ENCODE measurements at places on chromosomes 4 and X.

DNA sequence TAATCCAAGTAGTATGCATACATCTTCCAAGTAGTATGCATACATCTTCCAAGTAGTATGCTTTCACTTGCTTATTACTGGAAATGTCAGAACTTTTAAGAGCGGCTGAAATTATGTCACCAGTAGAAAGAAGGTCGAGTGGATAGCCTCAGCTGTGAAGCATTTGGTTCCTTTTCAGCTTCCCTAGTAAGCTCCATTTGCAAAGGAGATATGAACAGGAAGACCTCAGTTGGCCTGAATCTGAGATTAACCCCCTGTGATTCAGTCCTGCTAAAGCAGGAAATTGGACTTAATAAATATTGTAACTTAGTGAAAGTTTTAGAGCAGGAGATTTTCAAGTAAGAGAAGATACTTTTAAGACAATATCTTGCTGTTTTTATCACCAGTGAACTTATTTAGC is 48.1 kb downstream of the PCDH7 start:
- no peak for DNase-seq

DNA sequence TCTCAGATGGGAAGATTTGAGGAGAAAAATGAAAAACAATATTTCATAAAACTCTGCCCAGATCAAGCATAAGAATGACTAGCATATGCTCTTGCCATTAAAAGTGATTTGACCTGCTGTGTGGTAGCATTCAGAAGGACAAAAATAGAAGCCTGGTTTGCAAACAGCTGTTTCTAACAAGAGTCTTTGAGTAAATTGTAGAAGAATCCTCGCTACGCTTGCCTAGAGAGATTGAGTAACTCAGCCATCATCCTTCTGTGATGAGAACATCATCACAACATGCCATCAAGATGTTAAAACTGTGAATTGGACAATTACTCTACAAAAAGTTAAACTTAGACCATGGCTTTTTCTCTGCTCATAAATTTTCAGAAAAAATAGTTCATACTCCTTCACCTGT is 168.9 kb upstream of the PUDP start:
- no peak for DNase-seq

DNA sequence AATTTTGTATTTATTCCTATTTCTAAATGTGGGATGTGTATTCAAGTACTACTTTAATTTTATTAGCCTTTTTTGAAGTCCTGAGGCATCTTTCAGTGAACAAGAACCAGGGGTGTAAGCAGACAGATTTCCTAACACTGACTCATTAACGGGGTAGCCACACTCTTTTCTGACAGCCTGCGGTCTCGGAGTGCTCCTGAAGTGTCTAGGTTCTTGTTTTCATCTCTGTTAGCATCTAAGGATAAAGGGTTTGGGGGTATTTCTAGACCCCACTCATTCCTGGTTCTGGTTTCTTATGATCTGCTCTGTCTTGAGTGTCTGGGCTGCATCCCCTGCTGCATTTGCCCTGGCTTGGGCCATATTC is 71.9 kb downstream of the GC start:
- DNase-seq: no peak

GRCh38 chrX:11349661-11350337 is 56.6 kb downstream of the AMELX start:
- no peak for DNase-seq

- DNase-seq: no peak
Measured at GRCh38 chr4:88606832-88607231, 14.6 kb downstream of the HERC3 start.

DNA sequence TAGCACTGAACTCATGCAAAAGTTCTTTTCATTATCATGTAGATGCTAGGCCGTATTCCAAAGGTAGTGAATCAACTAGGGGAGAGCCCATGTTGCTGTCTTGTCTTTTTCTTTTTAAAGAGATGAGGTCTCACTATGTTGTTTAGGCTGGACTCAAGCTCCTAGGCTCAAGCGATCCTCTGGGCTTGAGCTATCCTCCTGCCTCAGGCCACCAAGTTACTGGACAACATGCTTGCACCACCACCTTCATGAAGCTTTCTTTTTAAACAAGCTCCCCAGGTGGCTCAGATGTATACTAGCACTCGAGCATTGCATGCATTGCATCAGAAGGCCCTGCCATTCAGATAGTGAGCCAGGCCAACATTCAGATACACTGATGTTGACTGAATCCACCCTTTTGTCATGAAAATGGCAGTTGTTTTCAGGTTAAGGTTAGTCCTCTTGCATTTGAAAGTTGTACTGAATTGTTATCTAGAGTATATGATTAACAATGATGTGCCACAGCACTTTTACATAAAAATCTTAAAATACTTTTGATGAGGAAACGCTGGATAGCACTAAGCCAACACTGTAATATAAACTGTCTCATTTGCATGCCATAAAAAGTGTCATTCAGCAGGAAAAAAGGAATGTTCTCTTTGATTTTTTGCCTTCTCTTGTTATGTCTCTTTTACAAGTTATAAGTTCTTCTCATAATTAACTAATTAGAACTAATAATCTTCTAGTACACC is 76.7 kb downstream of the FNIP2 start:
- no peak for DNase-seq

DNA sequence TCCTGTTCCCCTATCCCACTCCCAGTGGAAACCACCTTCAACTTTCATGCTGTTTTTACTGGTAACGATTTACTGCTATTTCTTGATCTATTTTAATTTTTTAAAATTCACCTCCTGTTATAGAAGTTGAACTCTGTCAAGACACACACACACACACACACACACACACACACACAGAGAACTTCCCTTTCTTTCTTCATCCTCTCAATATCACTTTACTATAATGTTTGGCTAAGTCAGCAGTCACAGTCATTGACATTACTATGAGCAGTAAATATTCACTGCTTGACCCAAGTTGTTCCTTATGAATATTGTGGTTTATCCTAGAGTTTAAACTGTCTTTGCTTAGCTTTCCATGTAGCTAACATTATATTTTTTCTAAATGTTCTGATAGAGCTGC is 24.0 kb upstream of the SGMS2 start:
- no peak for DNase-seq

GRCh38 chr4:7263166-7263565 is 70.8 kb downstream of the SORCS2 start:
- DNase-seq: no peak

GRCh38 chrX:139725720-139726119 is 17.8 kb upstream of the MCF2 start:
- DNase-seq: peak; percentile 56

DNA sequence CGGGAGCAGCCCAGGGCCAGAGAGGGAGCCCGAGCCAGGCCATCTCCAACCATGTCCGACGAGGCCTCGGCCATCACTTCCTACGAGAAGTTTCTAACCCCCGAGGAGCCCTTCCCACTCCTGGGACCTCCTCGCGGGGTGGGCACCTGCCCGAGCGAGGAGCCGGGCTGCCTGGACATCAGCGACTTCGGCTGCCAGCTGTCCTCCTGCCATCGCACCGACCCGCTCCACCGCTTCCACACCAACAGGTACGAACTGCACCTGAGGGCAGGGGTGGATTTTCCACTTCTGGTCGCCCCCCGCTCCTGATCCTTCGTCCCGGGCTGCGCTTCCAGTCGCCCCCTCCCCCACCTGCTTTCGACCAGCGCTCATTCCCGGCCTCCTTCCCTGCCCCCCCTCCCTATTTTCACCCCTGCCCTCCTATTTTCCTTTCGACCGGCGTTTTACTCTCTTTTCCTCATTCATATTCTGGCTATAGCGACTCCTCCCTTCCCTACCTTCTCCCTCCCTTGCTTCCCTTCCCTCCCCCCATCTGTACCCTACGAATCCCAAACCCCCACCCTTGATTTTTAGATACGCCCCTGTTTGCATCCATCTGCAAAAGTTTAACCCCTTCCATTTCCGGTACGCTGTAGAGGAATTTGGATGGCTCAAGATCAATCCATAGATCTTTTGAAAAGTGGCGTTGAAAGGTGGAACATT is 633 bp downstream of the FAM199X start:
- no peak for DNase-seq

- no peak for DNase-seq
Measured at GRCh38 chr4:123986268-123986798, 589.7 kb downstream of the SPRY1 start.

DNA sequence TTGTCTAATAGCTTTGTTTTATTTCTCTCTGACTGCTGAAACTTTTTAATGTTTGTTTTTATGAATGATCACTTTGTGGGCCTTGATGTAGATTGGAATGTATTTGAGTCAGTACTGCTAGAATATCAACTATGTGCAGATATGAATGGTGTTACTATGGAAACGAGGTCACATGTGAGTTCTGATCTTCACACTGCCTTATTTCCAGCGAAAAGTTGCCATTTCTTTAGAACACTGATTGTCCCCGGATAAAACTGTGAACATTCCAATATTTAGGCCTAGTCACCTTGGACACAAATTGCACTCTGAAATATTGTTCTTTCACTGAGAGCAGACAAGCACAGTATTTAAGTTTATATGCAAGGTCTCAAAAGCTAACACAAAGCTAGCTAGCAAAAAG is 27.2 kb upstream of the MAGED1 start:
- DNase-seq: no peak

- no peak for DNase-seq
Measured at GRCh38 chrX:13754765-13755164, 20.2 kb downstream of the OFD1 start.

DNA sequence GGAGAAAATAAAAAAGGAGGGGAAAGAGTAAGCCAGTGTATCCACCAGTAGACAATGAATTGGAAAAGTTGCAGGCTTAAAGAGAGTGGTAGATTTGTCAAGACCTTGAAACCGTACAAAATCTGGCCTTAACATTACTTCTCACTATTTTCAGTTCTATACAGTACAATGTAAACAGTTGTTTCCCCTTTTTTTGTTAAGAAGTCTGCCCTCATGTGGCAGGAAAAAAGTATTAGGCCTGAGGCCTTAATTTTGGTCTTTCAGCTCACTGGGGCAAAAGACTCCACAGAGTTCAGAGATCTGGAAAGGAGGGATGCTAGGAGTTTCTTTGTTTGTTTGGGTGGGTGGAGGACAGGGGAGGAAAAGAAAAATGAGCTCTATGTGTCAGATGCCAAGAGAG is 92.8 kb upstream of the CCDC160 start:
- DNase-seq: peak; percentile 73

DNA sequence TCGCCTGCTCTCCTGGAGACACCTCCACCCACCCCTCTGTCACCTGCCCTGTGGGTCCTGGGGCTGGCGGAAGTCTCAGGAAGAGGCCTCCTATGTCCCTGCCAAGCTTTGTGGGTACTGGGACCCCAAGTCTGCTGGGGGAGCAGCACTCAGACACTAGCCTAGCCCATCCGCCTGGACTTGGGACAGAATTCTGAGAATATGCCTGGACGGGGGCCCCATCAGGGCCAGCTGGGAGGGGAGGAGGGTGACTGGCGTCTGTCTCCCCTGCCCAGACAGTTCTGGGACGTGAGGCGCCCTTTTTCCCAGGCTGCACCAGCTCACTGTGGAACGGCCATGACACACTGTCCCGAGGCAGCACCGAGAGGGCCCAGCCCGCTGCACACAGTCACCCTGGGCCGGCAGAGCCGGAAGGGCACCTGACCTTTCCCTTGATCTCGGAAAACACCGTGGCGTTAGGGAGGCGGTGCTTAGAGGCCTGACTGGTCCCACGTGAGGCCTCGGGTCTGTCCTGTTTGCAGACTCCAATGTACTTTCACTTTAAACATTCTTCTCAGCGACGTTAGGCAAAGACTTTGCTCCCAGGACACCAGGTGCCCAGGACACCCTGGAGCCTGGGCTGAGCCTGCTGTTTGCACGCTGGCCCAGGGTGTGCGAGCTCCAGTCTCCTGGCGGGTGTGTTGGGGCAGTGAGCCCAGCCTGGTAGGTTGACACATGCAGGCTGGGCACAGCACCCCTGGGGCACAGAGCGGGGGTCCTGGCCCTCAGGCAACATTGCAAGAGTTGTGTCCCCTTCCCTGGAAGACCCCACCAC is 700 bp downstream of the SLC26A1 start:
- DNase-seq: no peak

DNA sequence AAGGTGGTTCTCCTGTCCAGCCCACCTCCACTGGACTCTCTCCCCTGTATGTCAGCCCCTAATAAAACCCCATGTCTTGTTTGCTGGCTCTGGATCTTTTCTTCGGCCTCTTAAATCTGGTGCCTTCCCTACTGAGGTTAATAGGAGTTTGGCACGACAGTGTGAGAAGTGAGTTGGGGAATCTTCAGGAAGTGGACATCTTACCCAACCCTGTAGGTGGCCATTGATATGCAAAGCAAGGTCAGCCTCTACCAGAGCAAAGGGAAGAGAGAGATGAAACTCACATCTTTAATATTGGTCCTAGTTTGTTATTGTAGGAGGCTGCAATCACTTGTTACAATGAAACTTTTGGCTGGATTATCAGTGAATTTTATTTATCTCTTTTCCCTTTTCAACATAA is 111.7 kb downstream of the CHRDL1 start:
- DNase-seq: no peak

DNA sequence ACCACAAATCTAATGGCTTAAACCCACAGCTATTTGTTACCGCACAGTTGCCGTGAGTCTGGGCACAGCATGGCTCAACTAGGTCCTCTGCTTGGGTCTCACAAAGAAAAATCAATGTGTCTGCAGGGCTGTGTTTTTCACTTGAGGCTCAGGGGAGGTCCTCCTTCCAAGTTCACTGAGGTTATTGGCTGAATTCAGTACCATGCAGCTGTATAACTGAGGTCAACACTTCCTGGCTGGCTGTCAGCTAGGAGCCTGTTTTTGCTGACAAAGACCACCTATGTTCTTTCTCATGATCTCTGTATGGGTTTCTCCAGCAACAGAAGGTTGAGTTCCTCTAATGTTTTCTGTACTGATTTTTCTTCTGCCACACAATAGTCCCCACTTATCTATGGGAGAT is 736.7 kb upstream of the PRKX start:
- no peak for DNase-seq

GRCh38 chrX:133726642-133727041 is 258.8 kb downstream of the GPC3 start:
- DNase-seq: no peak

GRCh38 chr4:106186201-106186600 is 129.8 kb downstream of the TBCK start:
- no peak for DNase-seq

DNA sequence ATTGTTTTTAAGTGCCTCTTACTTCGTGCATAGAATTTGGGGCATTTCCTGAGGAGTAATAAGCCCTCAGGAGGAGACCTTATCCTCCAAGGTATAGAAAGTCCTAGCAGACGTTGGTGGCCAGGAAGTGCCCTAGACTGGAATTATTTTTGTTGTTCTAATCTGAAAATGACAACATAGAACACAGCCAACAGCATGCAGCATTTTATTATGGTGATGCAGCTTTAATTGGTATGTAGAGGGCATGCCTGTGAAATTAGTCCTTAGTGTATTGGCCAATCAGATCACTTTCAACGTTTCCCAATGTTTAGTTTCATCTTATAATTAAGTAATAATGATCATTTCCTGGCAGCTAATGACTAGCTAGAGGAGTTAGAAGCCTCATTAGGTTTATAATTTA is 199.2 kb downstream of the SHROOM3 start:
- no peak for DNase-seq

GRCh38 chr4:1202526-1203011 is 30.2 kb upstream of the SPON2 start:
- no peak for DNase-seq

Data from activated CD4-positive, alpha-beta T cell treated with anti-CD3 and anti-CD28 coated beads, Interleukin-2, amount 10 ng/mL, durations not matched to agents 24 days and 14 days (primary cell).